ENCODE measurements at places on chromosomes 3 and 15.

GRCh38 chr3:107767897-107768605 is 245.3 kb downstream of the BBX start:
- no peak for DNase-seq

GRCh38 chr15:89007989-89008388 is 80.3 kb upstream of the ABHD2 start:
- DNase-seq: no peak

GRCh38 chr3:73453666-73454065 is 171.1 kb downstream of the PDZRN3 start:
- DNase-seq: no peak

- DNase-seq: peak; percentile 4
Observed at GRCh38 chr3:50971487-50971924, 296.8 kb downstream of the DOCK3 start.

DNA sequence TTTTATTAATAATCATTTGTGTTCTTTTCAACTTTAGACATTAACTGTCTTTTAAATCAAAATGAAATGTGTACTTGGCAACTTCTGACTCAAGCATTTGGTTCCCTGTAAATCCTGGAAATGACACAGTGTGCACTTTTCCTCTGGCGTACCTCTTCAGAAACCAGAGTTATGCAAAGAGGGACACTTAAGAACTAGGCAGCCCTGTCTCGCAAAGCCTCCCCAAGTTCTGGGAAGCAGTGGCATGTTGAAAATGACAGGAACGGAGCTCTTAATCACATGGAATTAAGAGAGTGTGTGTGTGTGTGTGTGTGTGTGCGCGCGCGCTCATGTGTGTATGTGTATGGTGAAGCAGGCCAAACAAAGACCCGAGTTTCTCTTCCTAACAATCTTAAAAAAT is 707.4 kb downstream of the MECOM start:
- DNase-seq: no peak

DNA sequence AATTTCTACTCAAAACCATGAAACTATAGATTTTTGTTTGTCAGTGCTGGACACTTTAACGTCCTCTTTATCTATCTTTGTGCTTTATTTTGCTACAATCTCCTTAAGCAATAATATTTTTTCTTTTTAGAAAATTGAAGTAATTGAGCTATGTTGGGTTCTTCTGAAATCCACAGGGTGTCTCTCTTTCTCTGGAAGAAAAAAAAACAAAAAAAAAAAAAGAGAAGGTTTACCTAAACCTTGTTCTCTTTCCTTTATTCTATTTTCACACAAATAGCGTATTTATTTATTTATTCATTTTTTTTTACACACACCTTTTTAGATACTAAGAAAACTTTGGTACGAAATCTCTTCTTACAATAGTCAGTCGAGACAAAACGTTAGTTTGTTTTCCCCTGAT is 601.0 kb downstream of the EDEM1 start:
- DNase-seq: no peak

All from GM04503 (cell line).